ENCODE measurements at places on chromosomes 4 and X. TPM values are rescaled to one million over a fixed set of nuclear protein-coding genes. Genes with fewer than 3 reads are reported as not detected.

Gene S100G
- not detected for total RNA-seq

DNA sequence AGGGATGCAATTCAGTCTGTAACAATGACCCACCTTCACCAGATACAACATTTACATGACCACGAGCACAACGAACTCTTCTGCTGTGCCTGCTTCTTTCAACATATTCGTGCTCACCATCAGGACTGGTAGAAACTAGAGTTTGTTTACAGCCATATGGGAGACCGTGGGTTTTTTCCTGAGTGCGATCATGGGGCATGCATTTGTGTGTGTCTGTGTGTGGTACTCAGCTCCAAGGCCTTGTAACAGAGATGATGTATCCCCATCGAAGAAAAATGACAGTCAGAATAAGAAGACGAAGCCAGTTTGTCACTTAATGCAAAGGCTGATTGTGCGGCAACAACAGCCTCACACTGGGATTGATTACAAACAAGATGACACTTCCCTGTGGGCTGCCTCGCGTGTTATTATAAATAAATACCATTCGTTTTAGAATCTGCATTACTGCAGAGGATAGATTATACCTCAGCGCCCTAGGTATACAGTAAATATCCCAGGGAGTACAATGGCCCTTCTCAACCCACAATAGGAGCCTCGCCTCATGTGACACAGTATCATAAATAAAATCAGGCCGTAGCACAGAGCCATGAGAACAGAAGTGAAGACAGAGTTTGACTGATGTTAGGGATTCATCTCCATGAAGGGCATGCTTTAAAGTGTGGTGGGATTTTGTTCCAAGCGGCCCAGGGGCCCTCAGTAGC lies 97.3 kb upstream of the NOCT start:
- DNase-seq: no peak

DNA sequence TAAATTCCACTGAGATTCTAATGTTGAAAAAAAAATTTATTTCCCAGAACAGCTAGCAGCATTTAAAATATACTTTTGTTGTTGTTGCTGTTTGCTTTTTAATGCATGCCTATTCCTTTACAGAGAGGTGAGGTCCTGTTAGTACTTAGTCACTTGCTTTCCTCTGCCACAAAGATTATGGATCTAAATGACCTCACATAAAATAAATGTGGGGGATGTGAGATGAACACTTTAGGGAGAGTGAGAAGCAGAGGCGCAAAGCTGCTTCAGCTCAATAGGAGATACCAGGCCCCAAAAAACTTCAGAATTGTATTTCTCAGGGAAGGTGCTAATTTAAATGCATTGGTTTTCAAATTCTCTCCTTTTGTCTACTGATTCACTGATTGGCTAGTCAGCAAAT lies 4.0 kb downstream of the LDB2 start:
- DNase-seq: no peak

DNA sequence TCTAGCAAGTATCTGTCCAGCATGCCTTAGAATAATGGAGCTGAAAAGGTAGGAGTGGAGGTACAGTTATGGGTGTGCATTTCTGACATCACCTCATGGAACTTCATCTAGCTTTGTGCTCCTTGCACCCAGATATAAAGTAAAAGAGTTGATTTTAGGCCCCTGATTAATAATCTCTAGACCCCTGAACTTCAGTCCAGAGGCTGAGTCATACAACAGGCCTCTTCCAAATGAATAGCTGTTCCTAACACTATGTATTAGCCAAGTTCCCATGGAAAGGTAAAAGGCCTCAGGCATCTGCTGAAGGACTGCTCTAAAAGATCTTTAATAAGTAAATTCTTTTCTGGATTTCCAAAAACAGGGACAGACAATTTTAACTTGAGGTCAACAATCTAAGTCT lies 16.2 kb downstream of the TBC1D9 start:
- DNase-seq: no peak

Measured in activated T-cell treated with anti-CD3 and anti-CD28 coated beads, Interleukin-2, amount 50 U/mL, for 4 hours (primary cell).